Pancreas (tissue), 10 donors: ENCODE measurements at places on chromosomes 13 and 19.

- no peak overlapping the region for H3K4me3 ChIP-seq
- no peaks in the 10 kb centered on the region for H3K27me3 ChIP-seq
- no peak for DNase-seq
- H3K27ac ChIP-seq = no peak overlapping the region
- no peaks in the 10 kb centered on the region for H3K4me1 ChIP-seq
Measured at GRCh38 chr13:113049521-113049941, 56.1 kb upstream of the F7 start.

DNA sequence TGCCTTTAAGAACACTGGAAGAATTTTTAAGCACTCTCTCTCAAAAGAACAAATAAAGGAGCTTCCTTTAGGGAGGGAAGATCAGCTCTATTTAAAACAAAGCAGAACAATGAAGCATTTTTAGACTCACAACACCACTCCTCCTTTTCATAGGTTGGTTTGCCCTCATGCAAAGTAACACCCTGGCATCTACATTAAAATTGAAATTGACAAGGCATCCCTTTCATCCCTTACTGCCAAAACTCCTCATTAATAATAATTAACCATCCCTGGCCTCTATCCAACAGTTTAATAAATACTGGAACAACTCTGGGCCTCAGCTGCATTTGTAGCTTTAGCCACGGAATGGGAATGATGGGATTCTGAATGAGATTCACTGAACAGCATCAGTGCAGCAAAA, 929.1 kb downstream of the PCDH9 start:
- H3K36me3 ChIP-seq = no peaks in the 10 kb centered on the region
- no peak for DNase-seq
- H3K27me3 ChIP-seq = no peaks in the 10 kb centered on the region

DNA sequence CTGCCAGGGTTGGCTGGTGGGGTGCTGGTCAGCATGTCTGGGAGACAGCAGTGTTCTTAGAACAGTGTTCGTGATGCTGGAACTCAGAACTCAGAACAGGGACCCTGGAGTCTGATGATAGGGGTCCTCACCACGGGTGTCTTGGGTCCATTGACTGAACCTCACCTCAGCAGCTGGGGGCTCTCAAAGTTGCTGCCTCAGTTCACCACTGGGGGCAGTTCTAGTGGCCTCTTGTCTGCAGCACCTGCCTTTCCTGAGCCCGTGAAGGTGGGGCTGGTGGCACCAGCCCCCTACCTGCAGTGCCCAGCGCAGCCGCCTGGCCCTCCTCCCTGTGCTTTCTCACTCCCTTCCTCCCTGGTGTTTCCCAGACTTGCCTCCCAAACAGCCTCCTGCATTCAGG, 28.5 kb downstream of the SAFB start:
- no peaks in the 10 kb centered on the region for H3K27me3 ChIP-seq
- peaks cover 5% of the 10 kb centered on the region for H3K36me3 ChIP-seq
- H3K4me1 ChIP-seq = no peaks in the 10 kb centered on the region
- H3K4me3 ChIP-seq = no peak overlapping the region
- DNase-seq = no peak

DNA sequence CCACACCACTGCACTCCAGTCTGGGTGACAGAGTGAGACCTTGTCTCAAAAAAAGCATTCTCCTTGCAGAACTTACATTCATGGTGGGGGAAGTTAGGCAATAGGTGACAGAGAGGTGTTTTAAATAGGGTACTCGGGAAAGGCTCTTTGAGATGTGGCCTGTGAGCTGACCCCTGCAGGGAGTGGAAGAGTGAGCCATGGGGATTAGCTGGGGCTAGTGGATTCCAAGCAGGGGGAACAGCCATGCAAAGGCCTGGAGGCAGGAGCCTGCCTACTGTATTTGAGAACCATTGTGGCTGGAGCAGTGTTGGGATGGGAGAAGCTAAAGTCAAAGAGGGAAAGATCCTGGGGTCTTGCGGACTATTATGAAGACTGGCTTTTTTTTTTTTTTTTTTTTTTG, 3.9 kb upstream of the DMKN start:
- H3K4me1 ChIP-seq = no peaks in the 10 kb centered on the region
- DNase-seq = no peak
- H3K27ac ChIP-seq = no peak overlapping the region
- H3K27me3 ChIP-seq = no peaks in the 10 kb centered on the region
- H3K4me3 ChIP-seq = no peak overlapping the region
- no peaks in the 10 kb centered on the region for H3K36me3 ChIP-seq

- no peak for DNase-seq
- no peak overlapping the region for H3K4me3 ChIP-seq
- no peaks in the 10 kb centered on the region for H3K36me3 ChIP-seq
- no peaks in the 10 kb centered on the region for H3K4me1 ChIP-seq
- H3K27ac ChIP-seq = no peak overlapping the region
- H3K27me3 ChIP-seq = no peaks in the 10 kb centered on the region
Measured at GRCh38 chr13:65965501-65965900, 1264.6 kb downstream of the PCDH9 start.

GRCh38 chr19:2987797-2988196, 10.4 kb downstream of the TLE6 start:
- no peak overlapping the region for H3K27ac ChIP-seq
- H3K27me3 ChIP-seq = no peaks in the 10 kb centered on the region
- no peaks in the 10 kb centered on the region for H3K36me3 ChIP-seq

DNA sequence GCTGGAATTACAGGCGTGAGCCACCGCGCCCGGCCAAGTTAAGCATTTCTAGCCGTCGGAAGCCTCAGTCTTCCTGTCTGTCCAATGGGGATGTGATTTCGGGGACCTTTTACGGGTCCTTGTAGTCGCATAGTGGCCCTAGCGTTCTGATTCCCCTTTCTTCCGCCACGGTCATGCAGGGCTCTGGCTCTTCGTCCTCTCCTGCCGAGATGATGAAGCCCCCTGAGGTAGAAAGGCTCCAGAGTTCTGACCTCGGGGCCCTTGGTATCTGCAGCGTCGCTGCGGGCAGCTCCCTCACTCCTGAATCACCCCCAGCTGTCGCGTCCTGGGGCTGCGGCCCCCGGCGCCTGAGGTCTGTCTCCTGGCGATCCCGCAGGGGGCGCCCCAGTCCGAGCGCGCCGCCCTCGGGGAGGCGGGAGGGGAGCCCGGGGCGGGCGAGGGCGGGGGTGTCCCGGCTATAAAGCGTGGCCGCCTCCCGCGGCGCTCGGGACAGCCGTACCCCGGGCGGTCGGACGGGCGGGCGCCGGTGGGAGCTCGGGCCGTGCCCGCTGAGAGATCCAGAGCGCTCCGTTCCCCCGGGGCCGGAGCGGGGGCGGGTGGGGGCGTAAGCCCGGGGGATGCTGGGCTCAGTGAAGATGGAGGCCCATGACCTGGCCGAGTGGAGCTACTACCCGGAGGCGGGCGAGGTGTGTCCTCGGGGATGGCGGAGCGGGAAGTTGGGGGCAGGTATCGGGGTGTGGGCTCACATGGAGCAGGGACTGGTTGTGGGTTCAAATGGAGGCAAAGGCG, at the start of gene FOXA3:
Gene FOXA3, plus strand, starts transcription at position 487 of the 789 bp plus-strand sequence. Its CDS starts 131 bp downstream, at position 618.
- peak; percentile 80 for DNase-seq
- no peaks in the 10 kb centered on the region for H3K4me1 ChIP-seq
- peak within 1 kb of the TSS; percentile 86 for H3K27ac ChIP-seq
- H3K36me3 ChIP-seq = no peaks in the 10 kb centered on the region

DNA sequence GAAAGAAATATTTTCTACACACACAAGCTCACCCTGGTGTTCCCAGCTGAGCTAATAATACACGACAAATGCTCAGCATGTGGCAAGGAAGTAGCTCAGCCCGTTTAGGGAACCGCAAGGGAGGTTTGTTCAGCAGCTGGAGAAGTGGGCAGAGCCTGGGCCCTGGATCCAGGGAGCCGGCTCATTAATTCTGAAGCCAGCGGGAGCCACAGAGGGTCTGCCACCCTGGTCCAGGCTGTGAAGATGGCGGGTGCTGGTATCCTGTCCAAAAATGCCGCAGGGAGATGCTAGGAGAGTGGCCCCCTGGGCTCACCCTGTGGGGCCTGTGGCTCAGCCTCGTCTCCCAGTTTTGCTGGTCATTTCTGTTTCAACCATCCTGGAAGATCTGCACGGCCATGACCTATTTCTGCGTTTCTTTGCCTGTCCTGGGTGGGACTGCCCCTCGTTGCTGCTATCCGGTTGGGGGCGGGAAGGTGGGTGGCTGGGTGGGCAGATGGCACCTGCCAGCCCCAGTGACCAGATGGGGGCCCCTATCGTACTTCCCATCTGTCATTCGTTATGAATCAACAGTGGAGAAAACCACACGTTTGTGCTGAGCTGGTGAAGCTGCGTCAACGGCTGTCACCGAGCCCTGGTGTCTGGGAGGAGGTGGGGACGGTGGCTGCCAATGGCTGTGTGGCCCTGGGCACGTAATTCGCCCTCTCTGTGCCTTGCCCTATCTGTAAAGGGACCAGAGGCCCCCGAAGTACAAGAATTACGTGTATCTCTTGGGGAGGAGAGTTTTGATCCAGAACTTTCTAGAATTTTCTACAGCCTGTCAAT, 2.7 kb upstream of the GNA15 start:
- no peaks in the 10 kb centered on the region for H3K27me3 ChIP-seq
- peak overlapping the region; percentile 62 for H3K27ac ChIP-seq
- H3K36me3 ChIP-seq = no peaks in the 10 kb centered on the region
- peak; percentile 54 for DNase-seq
- H3K4me3 ChIP-seq = no peak overlapping the region
- no peaks in the 10 kb centered on the region for H3K4me1 ChIP-seq

- H3K36me3 ChIP-seq = no peaks in the 10 kb centered on the region
- no peak overlapping the region for H3K4me3 ChIP-seq
- H3K4me1 ChIP-seq = no peaks in the 10 kb centered on the region
Measured at GRCh38 chr13:46087481-46087880, 17.4 kb downstream of the CPB2 start.

- no peaks in the 10 kb centered on the region for H3K36me3 ChIP-seq
- H3K27ac ChIP-seq = no peak overlapping the region
- no peaks in the 10 kb centered on the region for H3K4me1 ChIP-seq
- peak overlapping the region; percentile 39 for H3K4me3 ChIP-seq
Measured at GRCh38 chr19:46076951-46077814, 36.4 kb upstream of the IGFL4 start.

GRCh38 chr19:58520257-58520599, 618 bp upstream of the ZBTB45 start:
- DNase-seq = no peak
- H3K4me1 ChIP-seq = peaks cover 6% of the 10 kb centered on the region
- no peaks in the 10 kb centered on the region for H3K36me3 ChIP-seq
- H3K27me3 ChIP-seq = no peaks in the 10 kb centered on the region
- peak overlapping the region; percentile 88 for H3K4me3 ChIP-seq

DNA sequence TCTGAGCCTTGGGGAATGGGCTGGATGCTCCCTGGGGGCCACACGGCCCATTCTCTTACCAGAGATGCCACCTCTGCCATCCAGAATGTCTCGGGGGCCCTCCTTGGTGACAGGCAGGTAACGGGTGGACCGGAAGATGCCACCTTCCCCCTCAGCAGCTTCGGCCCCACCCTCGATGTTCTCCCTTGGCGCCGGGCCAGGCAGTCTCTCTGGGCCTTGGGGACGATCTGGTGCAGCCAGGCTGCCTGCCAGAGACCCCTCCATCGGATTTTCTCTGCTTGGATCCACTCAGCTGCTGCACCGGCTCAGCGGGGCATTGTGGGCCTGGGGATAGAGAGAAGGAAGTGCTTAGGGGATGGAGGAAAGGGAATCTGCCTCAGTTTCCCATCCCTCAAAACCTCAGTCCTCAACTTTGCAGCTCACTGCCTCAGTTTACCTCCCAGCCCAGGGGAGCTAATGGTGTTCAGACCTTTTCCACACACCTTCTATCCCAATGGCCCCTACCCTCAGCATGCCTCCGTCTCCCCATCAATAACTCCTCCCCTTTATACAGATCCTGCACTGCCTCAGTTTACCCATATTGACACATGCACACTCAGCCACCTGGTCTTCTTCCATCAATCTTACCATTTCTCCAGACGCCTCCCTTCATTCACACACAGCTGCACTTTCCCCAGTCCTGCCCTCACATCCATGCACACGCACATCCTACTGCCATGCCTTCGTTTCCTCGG, 1.5 kb downstream of the WIZ start:
- H3K27me3 ChIP-seq = no peaks in the 10 kb centered on the region
- no peaks in the 10 kb centered on the region for H3K4me1 ChIP-seq
- DNase-seq = no peak
- H3K4me3 ChIP-seq = no peak overlapping the region
- no peak overlapping the region for H3K27ac ChIP-seq

DNA sequence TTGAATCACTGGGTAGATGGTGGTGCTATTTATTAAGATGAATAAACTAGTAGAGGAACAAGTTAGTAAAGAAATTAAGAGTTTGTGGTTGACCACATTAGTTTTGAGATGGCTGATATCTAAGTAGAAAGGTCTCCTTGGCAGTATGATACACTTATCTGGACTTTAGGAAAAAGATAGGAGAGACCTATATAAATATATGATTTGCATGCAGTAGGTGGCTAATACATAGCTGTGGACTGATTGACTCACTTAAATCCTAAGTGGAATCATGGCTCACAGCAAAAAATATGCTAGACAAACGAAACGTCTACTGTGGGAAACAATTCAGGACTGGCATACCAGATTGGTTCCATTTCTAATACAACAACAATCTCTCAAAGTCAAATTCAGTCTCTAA, 92.0 kb downstream of the CAB39L start:
- H3K4me1 ChIP-seq = no peaks in the 10 kb centered on the region
- no peak for DNase-seq
- no peak overlapping the region for H3K27ac ChIP-seq
- H3K4me3 ChIP-seq = no peak overlapping the region
